AG08395 (cell line): ENCODE measurements at places on chromosomes 6 and 20.

GRCh38 chr6:166691746-166692145, 64.7 kb upstream of the RPS6KA2 start:
- DNase-seq = no peak

GRCh38 chr20:47124181-47124717, 229.6 kb downstream of the EYA2 start:
- DNase-seq = no peak

DNA sequence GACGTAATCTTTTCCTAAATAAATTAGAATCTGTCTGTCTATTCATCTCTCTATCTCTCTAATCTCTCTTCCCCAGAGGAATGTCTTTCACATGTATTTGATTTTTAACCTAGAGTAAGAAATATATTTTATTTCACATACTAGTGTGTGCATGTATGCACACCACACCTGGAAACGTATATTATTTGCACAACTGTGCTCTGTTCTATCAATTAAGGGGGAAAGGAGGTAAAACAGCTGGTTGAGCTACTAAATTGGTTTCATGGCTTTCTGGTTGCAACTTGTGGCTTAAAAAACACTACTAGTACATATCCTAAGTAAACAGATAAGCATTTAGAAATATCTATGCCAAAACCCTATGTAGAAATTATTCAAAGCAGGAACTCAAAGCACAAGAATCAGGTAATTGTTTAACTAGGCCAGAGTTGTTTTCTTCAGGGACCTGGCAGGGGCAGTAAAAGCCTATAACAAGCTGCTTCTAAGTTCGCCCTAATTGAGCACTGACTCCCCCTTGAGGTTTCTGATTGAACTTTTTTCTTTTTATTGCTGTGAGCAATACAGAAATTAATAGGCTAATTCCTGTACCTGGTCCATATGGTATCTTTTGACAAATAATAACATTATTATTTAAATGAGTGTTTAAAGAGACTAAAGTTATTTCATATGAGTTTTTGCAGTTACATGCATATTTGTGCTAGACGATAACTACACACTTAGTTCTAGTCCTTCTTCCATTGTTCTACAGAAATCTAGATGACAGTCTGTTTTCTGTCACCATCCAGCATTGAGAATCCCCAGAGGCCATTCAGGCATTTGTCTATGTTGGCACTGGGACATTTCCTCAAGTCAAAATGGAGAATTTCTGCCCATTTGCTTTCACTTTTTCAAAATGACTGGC, 88.6 kb downstream of the MCHR2 start:
- DNase-seq = peak; percentile 70

DNA sequence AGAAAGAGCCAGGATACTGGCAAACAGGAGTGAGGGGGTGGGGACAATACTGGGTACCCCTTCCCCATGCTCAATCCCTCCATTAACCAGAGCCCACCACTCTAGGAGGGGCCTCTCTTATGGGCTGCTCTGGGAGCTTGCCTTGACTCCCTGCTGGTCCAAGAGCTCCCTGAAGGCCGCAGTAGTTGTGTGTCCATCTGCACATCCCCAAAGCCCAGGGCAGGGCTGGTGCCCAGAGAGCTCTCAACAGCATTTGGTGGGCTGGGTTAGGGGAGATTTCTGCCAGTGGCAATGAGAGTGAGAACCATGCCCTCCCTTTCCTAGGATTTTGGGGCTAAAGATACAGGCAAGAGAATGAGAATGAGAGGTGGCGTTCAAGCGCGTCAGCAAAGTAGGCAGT, 230.6 kb upstream of the PMEPA1 start:
- DNase-seq = no peak

DNA sequence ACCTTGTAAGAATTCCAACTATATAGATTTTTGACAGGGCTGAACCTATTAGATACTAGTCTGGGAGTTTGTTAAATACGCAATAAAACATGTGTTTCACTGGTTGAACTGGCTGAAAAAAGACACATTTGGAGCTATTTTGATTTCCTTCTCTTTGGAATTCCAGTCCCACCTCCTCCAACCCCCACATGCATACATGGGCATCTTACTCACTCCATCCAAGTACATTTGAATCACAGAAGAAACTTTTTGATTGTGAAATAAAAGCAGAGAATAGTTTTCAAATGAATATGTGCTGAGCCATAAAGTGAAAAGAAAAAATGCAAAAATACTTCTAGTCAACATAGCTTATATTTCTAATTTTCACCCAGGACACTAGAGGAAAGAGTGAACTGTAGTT, 33.9 kb upstream of the STXBP5 start:
- DNase-seq = peak; percentile 85

DNA sequence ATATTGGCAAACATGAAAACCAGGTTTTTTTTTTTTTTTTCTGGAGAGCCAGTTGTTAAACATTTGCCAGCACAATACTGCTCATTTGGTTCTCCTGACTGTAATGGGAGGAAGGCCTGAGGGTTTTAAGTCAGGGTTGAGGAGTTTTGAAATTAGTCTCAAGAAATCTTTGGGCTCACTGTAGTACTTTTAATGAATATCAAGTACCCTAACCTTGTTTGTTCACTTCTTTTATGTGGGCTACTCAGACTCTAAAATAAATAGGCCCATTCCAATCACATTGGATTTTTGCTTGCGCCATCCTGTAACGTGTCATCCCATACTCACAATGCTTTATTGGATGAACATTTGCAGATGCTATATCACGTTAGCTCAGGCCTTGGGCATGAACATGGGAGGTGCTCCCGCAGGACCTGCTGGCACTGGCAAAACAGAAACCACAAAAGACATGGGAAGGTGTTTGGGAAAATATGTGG, 146.9 kb downstream of the DNAH8 start:
- no peak for DNase-seq

DNA sequence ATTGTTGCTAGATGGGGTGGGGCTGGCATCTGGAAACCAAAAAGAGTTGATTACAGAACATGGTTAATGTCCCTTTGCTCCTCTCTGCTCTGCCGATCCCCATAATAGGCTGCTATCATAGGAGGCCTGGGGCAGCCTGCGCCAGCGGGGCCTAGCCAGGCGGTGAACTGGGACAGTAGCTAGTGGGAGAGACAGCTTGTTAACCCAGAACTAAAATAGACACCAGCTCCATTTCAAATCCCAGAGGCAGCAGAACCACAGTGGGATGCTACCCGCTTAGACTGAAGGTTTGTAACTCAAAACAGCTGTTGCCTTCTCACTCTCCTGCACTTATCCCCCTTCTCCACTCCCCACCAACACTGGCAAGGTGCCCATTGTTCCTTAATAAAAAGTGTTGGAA, 98.5 kb downstream of the SSR1 start:
- DNase-seq = no peak

- DNase-seq = no peak
These were observed 474.9 kb upstream of the AGPAT4 start for GRCh38 chr6:161748535-161749416.

GRCh38 chr6:82040405-82041221, 206.9 kb downstream of the IBTK start:
- peak; percentile 54 for DNase-seq

DNA sequence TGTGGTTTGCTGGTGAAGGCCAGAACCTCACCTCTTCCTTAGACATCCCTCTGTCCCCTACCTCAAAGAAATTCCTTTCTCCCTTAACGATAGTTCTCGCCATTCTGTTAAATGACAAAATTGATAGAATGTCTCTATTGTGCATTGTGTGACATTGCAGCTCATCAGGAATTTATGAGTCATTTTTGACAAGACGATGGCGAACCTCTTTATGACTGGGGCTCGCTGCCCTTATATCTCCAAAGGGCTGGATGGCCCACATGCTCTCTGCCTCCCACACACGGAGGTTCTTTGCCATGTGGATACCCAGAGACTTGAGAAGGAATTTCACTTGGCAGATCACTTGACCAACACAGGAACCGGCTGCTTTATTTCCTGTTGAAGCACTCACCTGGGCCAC, 66.8 kb upstream of the RPS6KA2 start:
- no peak for DNase-seq

GRCh38 chr6:134046054-134046453, 6.4 kb downstream of the SLC2A12 start:
- no peak for DNase-seq

- no peak for DNase-seq
These were observed 143.7 kb downstream of the MOXD1 start for GRCh38 chr6:132257561-132257960.

DNA sequence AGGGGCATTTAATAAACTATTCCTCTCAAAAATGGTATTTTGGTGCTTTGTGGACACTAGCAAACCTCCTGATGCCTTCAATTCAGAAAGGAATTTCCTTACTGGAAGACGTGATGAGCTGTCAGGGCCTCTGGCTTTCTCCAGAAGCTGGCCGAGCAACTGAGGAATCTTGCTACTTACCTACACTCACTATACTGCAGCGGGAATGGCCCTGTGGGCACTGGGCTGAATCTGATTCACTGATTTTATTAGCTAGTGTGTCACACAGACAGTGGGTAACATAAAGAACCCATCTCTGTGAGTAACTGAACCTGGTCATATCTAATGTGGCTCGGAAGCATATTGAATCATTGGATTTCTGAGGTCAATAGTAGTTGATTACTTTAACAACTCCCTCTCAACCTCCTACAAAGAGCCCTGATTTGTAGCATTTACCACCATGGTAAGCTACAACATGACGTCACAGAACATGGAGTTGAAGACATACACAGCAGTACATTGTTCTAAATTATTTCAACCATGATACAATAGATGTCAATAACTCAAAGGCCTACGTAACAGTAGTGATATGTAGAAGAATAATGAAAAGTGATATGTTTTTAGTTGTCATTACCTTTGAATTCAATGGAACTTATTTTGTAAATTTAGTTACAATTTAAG, 232.1 kb downstream of the SYNE1 start:
- DNase-seq = no peak

- DNase-seq = no peak
These were observed 73.3 kb upstream of the SASH1 start for GRCh38 chr6:148269386-148269785.

DNA sequence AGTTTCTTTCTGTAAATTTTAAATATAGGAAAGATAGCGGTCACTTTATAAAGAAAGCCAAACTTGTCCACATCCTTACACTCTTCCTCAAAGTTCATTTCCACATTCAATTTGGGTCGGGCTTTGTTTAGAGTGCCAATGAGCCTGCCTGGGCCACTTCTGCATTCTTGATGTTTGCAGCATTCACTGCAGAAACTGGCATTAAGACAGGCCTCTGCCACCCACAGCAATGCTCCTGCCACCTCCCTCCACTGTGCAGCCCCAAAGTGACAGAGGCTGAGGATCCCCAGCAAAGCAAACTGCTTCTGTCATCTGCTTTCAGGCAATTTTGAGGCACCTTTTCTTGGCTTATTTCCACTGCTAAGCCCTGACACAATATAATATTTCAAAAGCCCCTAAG, 61.2 kb downstream of the TNFAIP3 start:
- DNase-seq = no peak

DNA sequence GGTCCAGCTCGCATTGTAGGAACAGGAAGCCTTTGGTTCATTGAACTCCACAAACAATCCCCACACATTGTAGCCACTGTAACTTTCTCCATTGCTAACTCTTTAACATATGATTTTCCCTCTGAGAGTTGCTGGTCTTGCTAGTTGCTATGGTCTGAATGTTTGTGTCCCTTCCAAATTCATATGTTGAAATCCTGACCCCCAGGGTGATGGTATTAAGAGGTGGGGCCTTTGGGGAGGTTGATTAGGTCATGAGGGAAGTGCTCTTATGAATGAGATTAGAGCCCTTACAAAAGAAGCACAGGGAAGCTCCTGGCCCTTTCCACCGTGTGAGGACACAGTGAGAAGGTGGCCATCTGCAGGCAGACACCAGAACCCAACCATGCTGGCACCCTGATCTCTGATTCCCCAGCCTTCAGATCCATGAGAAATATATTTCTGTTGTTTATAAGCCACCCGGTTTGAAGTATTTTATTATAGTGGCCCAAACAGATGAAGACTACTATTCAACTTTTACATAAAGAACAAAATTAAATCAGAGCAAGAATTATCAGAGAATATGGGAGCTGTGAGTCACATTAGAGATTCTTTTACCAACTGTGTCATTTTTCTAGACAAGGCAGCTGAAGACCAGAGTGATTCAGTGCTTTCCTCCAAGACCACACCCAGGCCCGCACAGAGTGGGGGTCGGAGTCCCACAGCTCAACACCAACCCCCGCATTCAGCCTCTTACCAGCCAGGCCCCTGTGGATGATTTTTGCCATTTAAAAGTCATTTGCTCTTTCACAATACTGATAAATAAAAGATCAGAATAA, 143.0 kb downstream of the SAMD5 start:
- peak; percentile 7 for DNase-seq

DNA sequence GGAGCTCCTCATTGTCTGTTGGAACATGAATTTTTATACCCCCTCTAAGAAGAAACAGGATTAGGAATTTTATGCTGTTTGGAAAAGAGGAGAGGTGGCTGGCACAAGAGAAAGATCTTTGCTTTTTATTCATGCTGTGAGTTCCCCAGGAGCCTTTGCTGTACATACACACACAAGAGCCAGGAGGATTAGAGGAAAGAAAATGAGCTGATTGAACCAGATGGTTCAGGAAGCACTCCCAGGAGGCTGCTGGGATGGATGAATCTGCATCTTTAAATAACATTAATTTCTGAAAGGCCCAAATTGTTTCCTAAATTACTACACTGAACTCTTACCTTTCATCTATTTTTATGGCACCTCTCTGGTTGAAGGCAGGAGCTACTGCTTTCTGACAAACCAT, 20.1 kb upstream of the TCP11 start:
- DNase-seq = no peak
